Peyer's patch (tissue), 4 donors: ENCODE measurements at places on chromosomes 7 and 10.

- DNase-seq: no peak
Observed at GRCh38 chr7:122881324-122881723, 4.9 kb downstream of the CADPS2 start.

DNA sequence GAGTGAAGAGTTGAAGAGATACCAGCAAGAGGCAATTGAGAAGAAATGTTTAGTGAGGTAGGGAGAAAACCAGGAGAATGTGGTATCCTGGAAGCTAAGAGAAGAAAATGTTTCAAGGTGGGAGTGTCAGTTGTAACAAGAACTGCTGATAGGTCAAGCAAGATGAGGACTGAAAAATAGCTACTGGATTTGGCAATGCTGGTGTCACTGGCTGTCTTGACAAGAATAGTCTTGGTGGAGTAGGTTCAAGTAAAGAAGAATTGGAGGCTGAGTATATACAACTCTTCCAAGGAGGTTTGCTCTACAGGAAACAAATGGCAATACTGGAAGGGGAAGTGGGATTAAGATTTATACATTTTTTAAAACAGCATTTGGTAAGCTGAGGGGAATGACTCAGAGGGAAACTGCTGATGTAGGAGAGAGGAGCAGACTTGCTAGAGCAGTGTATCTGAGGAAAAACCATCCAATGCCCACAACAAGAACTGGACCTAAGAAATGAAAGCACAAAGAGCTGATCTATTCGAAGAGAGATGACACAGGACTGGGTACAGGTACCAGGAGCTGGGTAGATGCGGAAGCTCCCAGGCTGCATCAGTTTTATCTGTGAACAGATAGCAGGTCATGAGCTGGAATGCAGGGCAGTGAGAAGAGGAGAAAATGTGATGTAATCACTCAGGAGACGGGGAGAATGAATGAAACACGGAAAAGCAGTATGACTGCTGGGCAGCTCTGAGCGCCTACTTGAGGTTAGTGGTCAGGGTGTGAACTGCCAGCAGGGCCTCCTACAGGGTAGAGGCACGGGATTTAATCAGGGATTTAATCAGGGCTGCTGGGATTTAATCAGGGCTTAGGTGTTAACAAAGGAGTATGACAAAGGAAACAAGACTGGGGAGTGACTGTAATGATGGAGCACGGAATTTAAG, 34.5 kb downstream of the FAM25A start:
- DNase-seq: no peak

GRCh38 chr10:49474901-49475300, 64.0 kb downstream of the ERCC6 start:
- no peak for DNase-seq

- DNase-seq: no peak
Observed at GRCh38 chr7:40808378-40808942, 673.7 kb downstream of the SUGCT start.

DNA sequence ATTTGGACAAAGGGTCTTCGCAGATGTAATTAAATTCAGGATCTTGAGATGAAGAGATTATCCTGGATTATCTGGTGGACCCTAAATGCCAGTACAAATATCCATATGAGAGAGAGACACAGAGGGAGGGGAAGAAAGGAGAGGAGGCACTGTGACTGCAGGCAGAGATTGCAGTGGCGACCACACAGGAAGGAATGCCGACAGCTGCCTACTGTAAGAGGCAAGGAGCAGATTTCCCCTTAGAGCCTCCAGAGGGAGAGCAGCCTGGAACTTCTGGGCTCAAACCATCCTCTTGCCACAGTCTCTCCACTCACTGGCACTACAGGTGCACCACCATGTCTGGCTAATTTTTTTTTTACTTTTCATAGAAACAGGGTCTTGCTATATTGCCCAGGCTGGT, 152.3 kb downstream of the SDK1 start:
- no peak for DNase-seq

- DNase-seq: no peak
Observed at GRCh38 chr10:19930936-19931893, 115.0 kb downstream of the PLXDC2 start.

DNA sequence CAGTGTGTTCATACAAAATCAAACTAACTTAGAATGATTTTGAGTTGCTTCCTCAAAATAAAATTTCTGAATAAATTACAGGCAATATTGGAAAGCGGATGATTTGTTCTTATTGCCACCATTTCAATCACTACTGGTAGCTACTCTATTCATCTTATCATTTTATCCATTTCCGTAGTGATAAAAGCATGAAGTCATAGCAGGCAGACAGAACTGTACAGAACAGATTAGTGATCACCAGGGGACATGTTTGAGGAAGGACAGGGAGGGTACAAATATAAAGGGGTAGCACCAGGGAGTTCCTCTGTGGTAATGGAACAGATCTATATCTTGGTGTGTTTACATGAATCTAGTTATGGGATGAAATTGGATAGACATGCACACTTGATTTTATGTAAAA, 138.5 kb downstream of the WNT2 start:
- no peak for DNase-seq

DNA sequence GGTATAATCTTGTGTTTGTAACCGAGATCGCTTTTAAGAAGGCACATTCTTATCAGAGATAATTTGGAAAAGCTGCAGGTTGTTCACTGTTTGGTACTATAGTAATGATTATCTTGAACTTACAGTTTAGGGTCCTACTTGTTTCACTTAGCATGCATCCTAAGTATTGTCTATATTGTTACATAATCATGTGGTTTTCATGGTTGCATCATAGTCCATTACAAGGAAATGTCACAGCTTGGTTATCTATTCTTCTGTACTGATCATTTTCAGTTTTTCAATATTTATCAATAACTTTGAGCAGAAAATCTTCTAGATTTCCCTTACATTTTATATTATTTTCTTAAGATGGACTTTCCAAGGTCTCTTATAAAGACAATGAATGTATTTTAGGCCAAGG, 116.3 kb downstream of the PLPP4 start:
- DNase-seq: no peak

- no peak for DNase-seq
Observed at GRCh38 chr7:44983742-44984477, 5.1 kb upstream of the MYO1G start.

GRCh38 chr10:25818751-25819150, 115.3 kb upstream of the MYO3A start:
- DNase-seq: no peak

DNA sequence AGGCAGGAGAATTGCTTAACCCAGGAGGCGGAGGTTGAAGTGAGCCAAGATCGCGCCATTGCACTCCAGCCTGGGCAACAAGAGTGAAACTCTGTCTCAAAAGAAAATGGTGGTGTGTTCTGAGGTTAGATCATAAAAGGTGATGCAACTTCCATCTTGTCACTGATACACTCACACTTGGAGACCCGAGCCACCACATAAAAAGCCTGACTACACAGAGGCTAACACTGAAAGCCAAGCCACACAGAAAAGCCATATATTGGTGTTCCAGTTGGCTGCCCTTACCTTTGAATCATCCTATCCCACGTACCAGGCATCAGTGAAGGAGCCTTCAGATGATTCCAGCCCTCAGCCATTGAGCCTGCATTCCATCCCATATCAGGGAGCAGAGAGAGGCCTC, 4.0 kb downstream of the MORN4 start:
- no peak for DNase-seq

DNA sequence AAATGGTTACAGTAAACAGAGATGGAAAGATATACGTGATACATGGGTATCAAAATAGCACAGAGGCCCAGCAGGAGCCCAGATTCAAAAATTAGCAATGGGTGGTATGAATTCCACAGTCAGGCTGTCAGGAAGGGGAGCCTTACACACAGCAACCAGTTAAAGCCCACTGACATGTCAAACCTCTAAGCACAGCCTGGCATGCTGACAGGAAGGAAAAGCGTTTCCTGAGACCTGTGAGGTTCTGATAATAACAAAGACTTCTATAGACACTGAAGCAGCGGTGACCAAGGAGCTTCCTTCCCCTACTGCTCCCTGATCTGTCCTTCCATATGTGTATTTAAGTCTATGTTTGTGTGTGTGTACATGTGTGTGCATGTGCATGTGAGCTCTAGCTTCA, 89.9 kb downstream of the PHYHIPL start:
- no peak for DNase-seq

DNA sequence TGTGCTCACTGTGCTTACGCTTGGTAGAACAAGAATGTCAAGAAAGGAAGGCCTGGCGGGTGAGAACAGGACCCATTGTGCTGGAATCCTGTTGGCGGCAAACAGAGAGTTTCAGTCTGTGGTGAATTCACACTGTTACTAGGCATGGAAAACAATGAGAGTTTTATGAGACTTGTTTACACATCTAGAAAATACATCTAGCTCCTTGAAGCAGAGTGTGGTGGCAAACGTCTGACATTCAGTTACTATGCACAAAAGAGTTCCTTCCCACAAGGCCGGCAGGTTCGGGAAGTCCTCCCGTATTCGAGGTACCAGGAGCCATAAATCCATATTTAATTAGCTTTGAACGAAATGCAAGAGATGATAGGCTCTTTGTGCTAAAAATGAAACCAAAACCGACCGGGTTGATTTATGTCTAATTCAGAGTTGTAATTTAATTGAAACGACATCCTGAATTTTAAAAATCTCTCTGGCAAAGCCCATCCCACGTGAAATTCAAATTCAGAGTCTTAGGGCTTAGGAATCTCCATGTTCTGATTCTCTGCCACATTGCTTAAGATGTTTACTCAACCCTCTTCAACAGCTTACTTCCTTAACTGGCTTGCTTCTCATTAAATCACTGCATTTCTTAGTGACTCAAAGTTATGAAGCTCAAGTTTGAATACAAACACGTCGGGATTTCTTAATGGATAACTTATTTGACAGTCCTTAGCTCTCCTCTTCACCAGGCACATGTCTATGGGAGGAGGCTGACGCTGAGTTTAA, 299.9 kb upstream of the PITRM1 start:
- DNase-seq: peak; percentile 48

GRCh38 chr7:22332461-22332870, 24.5 kb downstream of the RAPGEF5 start:
- no peak for DNase-seq

DNA sequence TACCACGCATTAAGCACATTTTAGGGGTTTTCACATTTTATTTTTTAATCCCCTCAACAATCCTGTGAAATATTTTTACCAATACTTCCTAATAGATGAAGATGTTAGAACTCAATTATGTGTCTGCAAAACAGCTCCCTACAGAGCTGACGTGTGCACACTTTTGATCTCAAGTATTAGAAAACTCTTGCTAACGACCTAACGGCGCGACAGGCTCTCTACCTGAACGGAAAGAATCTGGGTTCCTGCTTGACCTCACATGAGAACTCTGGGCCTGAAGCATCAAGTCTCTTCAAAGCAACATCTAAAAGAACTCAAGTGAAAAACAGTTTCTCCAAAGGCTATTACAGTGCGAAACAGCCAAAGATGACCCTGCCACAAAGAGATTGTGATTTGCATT, 113.9 kb downstream of the DOCK4 start:
- DNase-seq: no peak

- no peak for DNase-seq
Observed at GRCh38 chr10:110861476-110861875, 10.3 kb upstream of the PDCD4 start.

- DNase-seq: no peak
Observed at GRCh38 chr10:102416695-102417094, 1.9 kb downstream of the PSD start.

DNA sequence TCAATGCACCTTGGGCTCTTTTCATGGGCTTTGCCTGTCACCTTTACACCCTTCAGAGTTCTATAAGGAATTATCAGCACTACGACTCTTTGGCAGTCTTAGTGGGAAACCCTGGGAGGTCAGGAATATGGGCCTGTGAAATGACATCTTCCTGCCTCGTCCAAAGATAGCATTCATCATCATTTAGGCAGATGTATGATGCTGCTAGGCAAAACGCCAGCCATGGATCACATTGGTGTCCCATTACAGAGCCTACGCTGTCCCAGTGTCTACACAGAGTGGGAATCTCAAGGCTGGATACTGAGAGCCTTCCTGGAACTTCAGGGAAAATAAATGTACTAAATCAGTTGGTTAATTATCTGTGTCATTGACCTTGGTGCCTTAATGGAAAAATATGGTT, 259.4 kb upstream of the CELF2 start:
- no peak for DNase-seq

GRCh38 chr10:45373576-45374349, at the start of gene ALOX5:
Gene ALOX5 (plus strand): TSS chr10:45374216. CDS start chr10:45374280, 64 bp downstream.
- peak; percentile 86 for DNase-seq

- DNase-seq: no peak
Observed at GRCh38 chr7:20241194-20241910, 24.2 kb upstream of the MACC1 start.

GRCh38 chr10:16777473-16778370, 39.5 kb downstream of the RSU1 start:
- DNase-seq: no peak

GRCh38 chr10:73529089-73529832, 33.4 kb upstream of the PPP3CB start:
- DNase-seq: peak; percentile 35

DNA sequence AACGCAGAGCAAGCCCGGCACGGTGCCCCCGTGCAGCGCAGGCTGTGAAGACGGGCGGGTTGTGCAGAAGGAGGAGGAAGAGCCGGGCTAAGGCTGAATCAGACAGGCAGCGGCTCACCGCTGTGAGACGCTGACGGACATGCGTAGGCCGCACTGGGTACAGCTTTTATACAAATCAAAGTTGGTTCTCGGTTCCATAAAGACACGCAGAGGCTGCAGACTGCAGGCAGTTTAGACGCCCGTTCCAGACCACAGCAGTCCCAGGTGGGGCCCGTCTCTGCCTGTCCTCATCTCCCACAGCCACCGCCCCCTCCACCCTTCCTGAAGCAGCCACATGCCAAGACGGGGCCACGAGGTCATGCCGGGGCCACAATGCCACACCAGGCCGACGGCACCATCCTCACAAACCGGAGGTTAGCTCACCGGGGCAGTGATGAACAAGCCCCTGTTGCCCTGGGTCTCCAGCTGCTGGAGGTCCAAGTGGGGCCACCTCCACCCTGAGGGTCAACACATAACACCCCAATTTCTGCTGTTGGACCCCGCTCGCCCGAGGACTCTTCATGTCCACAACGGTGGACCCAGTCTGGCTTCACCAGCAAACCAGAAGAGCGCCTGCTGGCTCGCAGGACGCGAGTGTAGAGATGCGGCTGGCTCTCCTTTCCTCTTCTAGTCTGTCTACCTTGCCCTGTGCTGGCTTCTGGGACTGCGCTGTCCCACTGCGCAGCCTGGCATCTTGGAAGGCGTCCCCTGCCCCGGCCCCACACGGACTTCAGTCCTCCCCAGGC, 227.2 kb downstream of the ELFN1 start:
- DNase-seq: no peak

GRCh38 chr7:55133630-55134358, 115.0 kb downstream of the EGFR start:
- DNase-seq: no peak

GRCh38 chr10:131199646-131200045, 111.9 kb downstream of the TCERG1L start:
- peak; percentile 9 for DNase-seq

DNA sequence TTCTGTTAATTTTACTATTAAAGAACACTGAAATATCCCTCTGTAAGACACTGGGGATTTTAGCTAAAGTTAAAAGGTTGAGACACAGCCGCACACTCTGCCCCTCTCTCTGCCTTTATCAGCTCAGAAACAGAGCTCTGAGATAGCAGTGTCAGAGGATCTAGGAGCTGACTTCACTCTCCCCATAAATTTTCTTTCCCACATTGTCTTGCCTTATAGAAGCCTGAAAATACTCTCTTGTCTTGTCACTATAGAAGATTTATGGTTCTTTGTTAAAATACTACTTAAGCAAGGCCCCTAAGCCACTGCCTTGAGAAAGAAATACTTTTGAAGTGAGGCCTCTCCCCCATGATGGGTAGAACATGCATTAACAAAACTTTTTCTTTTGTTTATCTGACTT, 105.7 kb upstream of the C10orf90 start:
- no peak for DNase-seq

- DNase-seq: no peak
Observed at GRCh38 chr7:143454091-143454680, 10.9 kb downstream of the TAS2R60 start.
